ENCODE measurements at places on chromosomes 4 and X.

DNA sequence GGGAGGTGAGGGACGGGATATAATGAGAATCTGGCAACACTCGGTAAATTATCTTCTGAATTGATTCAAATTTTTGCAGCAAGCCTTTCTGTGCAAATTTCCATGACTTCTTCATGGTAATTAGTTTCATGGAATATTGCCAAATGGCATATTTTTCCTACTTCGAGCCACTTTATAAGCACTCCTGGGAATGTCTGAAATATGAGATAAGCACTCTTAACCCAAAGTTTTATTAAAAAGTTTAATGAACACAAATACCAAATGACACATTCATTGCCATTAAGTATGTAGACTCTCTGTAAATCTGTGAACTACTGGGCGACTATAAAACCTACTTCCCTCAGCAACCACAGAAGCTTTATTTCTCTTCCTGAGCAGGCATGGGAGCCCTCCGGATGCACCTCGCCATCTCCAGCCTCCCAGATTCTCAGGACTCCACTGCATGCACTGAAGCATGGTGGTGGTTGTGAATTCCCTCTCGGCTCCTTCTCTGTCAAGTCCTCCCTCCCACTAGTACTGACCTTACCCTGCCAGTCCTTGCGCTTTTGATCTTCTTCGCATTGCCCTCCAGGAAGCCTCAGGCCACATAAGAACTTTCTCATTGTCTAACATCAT is 154.4 kb upstream of the RPL34 start:
- no peak for DNase-seq

DNA sequence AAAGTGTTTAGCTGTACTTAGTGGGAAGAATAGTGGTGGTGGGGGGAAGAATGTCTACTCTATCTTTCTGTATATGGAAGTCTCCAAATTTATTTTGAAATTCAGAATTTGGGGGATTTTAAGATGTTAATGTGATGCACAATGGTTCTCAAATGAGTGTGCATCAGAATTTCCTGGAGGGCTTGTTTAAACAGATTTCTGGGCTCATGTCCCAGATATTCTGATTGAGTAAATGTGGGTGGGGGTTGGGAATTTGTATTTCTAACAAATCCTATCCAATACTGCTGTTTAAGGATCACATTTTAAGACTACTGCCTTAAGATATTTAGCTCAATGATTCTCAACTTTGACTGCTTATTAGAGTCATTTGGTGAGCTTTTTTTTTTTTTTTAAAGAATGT is 15.1 kb upstream of the INTS6L start:
- no peak for DNase-seq

DNA sequence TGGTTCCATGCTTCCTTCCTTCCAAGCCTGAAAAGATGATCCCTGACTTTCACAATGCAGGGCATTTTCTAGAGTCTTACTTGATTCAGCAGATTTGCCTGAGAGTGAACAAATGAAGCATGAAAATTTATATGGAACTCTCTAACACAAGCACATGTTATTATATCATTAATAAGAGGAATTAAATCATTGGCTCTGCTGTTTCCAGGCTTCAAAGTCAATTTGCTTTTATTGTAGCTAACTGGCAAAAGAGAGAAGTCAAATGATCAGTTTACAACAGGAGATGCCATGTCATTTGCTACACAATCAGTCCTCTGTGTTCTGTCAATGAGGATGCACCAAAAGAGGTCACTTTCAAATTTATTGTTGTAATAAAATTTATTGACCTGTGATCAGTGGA is 101.5 kb upstream of the UGT8 start:
- DNase-seq, result no peak

DNA sequence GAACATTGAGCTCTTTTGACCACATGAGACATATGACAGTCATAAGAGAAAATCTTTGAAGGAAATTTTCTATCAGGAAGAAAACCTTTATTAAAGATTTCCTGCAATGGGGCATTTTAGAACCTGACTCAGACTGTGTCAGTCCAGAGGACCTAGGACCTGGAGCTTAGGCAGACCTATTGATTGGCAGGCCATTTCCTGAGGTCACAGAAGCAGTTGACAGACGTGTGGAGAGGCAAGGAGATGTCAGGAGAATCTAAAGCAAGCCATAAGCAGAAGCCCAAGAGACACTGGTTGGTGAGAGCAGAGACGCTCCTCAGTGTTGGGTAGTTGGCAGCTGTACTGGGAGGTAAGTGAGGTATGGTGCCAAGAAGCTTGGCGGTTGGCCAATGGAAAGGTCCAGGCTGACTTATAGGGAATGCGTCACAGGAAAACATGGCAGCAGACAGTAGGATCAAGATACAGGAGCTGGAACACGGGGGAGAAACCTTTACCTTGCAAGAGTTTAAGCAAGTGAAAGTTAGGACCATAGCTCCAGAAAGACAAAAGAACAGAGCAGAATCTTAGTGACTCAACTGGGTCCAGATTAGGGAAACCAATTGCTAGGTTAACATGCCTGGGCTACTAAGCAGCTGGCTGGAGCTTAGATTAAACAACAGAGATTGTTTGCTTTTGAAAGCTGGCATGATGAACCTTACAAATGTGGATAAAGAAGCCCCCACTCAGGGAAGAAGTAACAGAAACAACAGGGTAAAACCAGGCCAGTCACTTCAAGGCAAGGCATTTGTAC is 18.6 kb downstream of the PALLD start:
- DNase-seq, result no peak

- peak; percentile 63 for DNase-seq
Observed at GRCh38 chr4:154616731-154617130, 4.3 kb upstream of the FGG start.

GRCh38 chr4:41535911-41536371 is 2.0 kb upstream of the LIMCH1 start:
- no peak for DNase-seq

GRCh38 chr4:1300466-1301455 is 11.1 kb downstream of the MAEA start:
- DNase-seq, result no peak

GRCh38 chrX:150446995-150447394 is 83.9 kb downstream of the MAMLD1 start:
- DNase-seq, result no peak

DNA sequence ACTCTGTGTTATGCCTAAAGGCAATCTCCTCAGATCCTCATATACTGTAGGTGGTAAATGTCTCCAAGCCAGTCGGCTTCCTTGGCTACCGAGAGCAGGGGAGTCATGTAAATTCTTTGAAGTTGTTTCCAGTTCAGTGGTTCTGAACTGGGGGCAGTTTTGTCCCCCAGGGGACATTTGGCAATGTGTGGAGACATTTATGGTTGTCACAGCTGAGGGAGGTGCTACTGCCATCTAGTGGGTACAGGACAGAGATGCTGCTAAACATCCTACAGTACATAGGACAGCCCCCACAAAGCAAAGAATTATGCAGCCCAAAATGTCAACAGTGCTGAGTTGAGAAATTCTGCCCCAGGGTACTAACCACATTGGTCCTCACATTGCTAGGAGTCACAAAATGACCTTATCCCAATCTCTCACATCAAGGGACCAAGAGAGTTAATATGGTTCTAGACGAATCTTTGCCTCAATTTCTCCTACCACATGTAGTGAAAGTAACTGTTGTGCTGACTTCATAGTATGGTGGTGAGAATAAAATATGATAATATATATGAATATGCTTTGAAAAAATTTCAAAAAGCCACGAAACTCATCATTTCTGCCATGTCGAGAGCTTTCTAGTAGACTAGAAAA is 104.4 kb upstream of the ARHGAP24 start:
- peak; percentile 63 for DNase-seq

GRCh38 chrX:112627206-112627605 is 52.5 kb downstream of the LHFPL1 start:
- no peak for DNase-seq

- peak; percentile 32 for DNase-seq
Observed at GRCh38 chrX:53261355-53261972, 19.9 kb downstream of the IQSEC2 start.

GRCh38 chrX:24395775-24396174 is 35.3 kb downstream of the SUPT20HL1 start:
- DNase-seq, result peak; percentile 84

GRCh38 chr4:17630228-17630627 is 15.8 kb downstream of the MED28 start:
- DNase-seq, result no peak

DNA sequence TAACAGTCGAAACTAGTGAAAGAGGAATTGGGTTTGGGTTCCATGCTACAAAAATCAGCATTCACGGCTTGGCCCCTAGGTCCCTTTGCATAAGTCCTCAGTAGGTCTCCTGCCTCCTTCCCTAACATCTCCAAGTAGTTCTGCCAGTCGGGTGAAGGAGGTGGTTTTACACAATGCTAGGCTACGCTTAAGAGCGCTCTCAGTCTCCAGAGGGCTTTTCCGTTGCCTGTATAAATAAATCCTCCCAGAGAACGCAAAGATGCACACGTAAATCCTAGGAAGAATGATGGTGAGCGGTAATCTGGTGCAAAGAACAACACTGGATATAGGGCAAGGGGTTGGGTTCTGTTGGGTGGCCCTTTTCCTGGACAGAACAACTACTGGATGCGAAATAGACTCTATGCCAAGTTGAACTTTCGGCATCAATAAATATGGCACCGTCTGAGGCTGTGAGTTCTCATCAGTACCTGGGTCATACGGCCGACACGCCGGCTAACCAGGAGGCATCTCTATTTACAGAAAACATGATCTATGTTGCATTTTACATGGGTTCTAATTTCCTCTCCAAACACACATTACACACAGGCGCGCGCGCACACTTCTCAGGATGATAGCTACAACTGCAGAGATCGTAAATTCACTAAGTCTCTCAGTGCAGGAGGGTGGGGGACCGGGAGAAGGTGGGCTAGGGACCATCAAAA is 1.3 kb downstream of the CAMK2D start:
- DNase-seq, result peak; percentile 25

- DNase-seq, result peak; percentile 69
Observed at GRCh38 chrX:136896121-136896914, 15.8 kb upstream of the RBMX start.

DNA sequence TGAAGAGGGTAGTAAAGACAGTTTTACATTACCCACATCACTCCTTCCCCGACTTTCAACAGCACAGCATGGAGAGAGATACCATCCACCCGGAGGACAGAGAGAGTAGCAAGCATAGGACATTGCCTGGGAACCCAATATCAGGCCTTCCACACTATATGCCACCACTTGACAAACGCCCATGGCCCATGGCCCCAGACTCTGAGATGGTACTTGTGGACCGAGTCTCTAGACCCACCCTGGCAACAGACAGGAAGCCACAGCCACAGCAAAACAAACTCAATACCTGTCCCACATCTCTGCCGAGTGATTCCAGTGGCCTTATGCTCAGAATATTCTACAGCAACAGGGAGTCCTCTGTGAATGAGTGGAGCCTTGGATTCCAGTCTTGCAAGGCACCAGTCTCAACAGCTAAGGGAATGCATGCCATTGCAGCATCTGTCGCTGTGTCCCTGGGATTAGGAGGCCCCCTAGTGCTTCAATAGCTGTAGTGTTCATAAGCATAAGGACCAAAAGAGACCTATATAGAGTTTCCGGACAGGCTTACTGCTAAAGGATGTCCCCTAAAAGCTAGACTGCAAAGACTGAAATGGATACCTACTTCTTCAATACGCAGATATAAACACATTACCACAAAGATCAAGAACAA is 14.7 kb upstream of the CT55 start:
- peak; percentile 52 for DNase-seq

GRCh38 chrX:120244735-120245498 is 5.7 kb upstream of the ZBTB33 start:
- peak; percentile 89 for DNase-seq

DNA sequence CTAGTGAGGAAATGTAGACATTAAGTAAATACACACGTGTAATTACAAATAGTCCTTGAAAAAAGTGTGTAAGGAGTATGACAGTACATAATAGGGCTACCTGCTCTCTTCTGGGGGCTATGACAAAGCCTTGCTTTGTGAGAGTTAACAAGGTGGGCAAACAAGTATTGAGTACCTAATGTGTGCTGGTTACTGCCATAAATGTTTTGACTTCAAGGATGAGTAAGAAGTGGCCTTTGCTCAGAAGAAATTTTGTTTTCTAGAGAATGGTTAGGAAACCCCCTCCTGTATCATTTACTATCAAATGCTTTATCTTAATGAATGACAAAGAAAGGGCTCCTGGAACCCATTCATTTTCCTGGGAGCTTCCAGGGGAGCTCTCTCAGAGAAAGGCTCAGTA is 167.0 kb upstream of the CASK start:
- DNase-seq, result no peak

DNA sequence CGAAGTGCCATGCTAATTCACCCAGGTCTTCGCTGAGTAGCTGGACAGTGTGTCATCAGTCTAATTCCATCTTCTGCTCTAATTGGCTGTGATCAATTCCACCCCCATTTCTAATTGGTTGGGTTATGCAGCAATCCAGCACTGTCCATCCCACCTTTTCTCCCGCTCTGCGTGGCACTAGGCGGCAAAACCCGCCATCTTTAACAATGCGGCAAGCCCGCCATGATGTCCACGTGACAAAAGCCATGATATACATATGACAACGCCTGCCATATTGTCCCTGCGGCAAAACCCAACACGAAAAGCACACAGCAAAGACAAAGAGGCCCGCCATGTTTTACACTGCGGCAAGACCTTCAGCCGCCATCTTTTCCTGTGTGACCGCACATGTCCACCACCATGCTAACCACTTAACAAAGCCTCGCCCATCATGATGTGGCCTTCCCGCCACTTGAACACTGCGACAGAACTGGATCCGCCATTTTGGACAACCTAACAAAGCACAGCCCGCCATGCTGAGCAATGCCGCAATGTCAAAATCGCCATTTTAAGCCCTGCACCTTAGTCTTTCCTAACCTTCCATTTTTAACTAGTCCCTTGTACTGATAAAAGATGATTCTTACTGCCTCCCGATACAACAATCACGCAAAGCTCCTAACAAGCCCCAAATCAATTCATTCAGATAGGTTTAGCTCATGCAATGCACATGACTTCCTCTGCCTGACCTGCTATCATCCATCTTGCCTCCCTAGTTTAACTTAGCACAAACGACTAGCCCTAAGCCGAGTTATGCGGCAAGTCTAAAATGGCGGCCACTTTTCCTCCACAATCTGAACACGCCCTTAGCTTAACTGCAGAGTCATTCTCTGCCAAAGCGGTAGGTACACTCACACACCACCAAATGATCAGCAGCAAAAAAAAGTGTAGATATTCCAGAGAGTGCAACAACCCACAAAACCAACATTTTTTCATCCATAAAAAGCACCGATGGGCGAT is 288.3 kb downstream of the CHIC1 start:
- no peak for DNase-seq

DNA sequence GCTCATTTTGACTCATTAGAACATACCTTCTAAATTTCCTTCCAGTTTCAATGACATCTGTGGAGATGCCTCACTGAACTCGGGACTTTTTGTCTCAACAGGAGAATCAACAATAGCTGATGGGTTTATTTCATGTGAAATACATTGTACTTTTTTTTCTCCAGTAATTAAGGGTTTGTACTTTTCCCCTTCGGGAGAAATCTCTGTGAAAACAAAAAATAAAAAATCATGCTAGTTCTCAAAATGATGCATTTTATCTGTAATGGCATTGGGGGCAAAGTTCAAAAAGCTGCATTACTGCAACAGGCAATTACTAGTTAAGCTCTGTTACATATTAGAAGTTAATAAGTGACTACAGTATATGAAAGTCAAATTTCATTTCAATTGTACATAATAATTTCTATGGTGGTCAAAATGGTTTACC is 167.3 kb upstream of the SH3RF1 start:
- DNase-seq, result no peak

All from OCI-M1 (cell line).